ENCODE measurements at places on chromosomes 11 and 22. TPM values are rescaled to one million over a fixed set of nuclear protein-coding genes. Genes with fewer than 3 reads are reported as not detected.

VPREB1 gene
- polyA plus RNA-seq = not detected

GDPD4 gene
- polyA plus RNA-seq = not detected

TRIM6 gene
- 5.7 TPM for polyA plus RNA-seq

GRIK4 gene
- 0.55 TPM for polyA plus RNA-seq

FLRT1 gene
- polyA plus RNA-seq = 0.33 TPM

MUC15 gene
- polyA plus RNA-seq = not detected

SMTNL1 gene
- polyA plus RNA-seq = not detected

MRGPRX4 gene
- polyA plus RNA-seq = not detected
